ENCODE measurements at places on chromosomes 5 and 9.

DNA sequence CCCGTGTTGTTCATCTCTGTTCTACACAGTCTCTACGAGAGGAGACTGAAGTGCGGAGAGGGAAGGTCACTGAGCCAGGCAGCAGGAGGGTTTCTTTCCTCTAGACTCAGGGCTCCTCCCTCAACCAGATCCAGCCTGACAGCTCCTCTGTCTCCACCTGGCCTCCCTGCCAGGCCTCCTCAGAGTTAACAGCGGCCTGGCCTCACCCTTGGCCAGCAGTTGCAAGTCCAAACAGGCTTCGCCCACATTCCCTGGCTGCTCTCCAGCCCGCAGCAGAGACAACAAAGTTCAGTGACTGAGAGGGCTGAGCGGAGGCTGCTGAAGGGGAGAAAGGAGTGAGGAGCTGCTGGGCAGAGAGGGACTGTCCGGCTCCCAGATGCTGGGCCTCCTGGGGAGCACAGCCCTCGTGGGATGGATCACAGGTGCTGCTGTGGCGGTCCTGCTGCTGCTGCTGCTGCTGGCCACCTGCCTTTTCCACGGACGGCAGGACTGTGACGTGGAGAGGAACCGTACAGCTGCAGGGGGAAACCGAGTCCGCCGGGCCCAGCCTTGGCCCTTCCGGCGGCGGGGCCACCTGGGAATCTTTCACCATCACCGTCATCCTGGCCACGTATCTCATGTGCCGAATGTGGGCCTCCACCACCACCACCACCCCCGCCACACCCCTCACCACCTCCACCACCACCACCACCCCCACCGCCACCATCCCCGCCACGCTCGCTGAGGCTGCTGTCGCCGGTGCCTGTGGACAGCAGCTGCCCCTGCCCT, at the start of gene HRCT1:
TSS of gene HRCT1 (plus strand) at position 291 of the 768 bp plus-strand sequence. CDS start at position 377, 86 bp downstream.
- no peak for DNase-seq

GRCh38 chr5:138408023-138408422, 30.8 kb upstream of the REEP2 start:
- DNase-seq, result no peak

- no peak for DNase-seq
These were observed 243.8 kb upstream of the ZNF462 start for GRCh38 chr9:106619211-106619610.

DNA sequence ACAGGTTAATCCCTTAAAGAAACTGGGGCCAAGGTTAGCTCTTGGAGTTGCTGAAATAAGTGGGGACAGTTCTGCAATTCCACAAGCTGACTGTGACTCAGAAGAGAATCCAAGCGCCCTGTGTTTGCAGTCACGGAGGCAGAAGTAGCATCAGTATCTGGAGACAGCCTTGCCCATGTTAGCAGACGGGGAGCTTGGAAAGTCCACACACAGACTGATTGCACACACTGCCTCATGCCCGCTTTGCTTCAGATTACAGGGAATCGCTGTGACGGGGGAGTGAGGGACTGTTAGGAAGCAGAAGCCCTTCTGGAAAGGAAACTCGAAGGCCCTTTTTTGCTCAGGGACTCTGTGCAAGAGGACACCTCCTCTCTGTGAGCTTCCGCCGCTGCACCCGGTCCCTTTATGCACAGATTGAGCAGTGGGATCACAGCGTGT, 30.9 kb upstream of the PPP1R26 start:
- no peak for DNase-seq

DNA sequence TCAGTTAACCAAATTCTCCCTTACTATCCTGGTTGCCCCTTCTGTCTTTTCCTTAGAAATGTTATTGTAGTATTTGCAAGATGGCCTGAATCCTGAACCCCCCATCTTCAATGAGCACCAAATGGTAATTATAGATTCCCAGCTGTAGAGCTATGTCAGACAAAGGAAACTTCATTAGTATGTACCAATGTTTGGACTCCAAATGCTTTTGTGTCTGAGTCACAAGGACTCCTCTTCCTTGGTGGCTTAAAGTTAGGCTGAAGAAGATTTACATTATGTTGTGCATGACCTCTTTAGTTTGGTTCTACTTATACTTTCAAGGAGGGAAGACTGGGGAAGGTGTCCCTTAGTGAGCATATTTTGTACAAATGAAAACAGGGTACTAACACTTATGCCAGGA, 105.9 kb upstream of the CDKN2B start:
- DNase-seq, result no peak

DNA sequence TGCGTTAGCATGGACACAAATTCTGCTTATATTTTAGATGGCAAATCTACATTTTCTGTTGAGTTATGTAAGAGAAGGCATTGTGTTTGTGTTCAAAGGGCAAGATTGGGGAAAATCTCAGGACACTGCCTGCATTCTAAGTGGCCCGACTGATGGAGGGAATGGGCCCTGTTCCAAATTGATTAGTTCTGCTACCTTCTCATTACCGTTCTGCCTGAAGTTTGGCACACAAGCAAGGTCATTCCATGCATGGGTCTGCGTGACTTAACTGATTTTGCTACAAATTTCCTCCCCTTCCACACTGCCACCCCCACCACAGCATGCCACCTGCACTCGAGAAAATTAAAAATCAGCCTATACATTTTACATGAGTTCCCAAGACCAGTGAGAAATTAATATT, 409.9 kb downstream of the BRINP1 start:
- DNase-seq, result no peak
